ENCODE measurements at places on chromosomes 6 and 20. TPM values are rescaled to one million over a fixed set of nuclear protein-coding genes. Genes with fewer than 3 reads are reported as not detected.

DNA sequence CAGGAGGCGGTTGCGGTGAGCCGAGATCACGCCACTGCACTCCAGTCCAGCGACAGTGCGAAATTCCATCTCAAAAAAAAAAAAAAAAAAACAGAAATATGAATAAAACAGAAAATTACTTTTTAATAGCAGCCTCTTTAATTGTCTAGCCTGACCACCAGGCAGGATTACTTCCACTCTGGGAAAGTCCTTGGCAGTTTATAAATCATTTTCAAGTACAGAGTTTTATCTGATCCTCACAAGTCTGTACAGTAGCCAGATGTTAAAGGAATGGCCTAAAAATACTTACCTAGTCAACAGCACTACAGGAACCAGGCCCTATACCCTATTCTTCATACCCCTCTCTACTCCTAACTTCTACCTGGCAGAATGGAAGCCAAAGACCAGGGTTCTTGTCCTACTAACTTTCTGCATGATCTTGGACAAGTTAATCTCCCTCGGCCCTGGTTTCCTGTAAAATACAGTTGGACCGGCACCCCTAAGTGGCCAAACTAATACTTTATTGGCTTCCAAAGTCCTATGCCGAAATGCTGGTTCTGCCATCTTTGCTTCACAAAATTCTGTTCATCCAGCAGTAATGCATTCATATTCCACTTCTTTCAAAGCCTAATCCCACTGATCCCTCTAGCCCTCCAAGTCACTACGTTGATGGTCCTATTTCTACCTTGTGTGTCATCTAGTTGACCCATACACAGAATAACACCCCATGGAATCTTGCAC lies 1.9 kb downstream of the EIF2S2 start:
- peaks cover 24% of the 10 kb centered on the region for H3K36me3 ChIP-seq
- H3K4me1 ChIP-seq: peaks cover 17% of the 10 kb centered on the region
- H3K27ac ChIP-seq: no peak overlapping the region
- H3K4me3 ChIP-seq: peak overlapping the region; percentile 89
- no peak for DNase-seq
- no peaks in the 10 kb centered on the region for H3K27me3 ChIP-seq

- no peak overlapping the region for H3K4me3 ChIP-seq
- H3K4me1 ChIP-seq: no peaks in the 10 kb centered on the region
- H3K27me3 ChIP-seq: no peaks in the 10 kb centered on the region
- H3K27ac ChIP-seq: no peak overlapping the region
Observed at GRCh38 chr20:47093320-47093966, 198.8 kb downstream of the EYA2 start.

DNA sequence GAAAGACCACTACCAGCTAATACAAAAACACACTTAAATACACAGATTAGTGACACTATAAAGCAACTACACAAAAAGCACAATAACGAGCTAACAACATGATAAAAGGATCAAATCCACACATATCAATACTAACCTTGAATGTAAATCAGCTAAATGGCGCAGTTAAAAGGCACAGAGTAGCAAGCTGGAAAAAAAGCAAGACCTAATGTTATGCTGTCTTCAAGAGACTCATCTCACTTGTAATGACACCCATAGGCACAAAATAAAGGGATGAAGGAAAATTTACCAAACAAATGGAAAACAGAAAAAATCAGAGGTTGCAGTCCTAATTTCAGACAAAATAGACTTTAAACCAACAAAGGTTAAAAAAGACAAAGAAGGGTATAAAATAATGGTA lies 86.3 kb downstream of the NUS1 start:
- no peak overlapping the region for H3K27ac ChIP-seq
- no peaks in the 10 kb centered on the region for H3K4me1 ChIP-seq
- no peak for DNase-seq
- H3K4me3 ChIP-seq: no peak overlapping the region

GRCh38 chr6:168014428-168014827 lies 17.0 kb downstream of the KIF25 start:
- no peak overlapping the region for H3K27ac ChIP-seq
- DNase-seq: no peak
- no peaks in the 10 kb centered on the region for H3K36me3 ChIP-seq
- no peak overlapping the region for H3K4me3 ChIP-seq

- no peaks in the 10 kb centered on the region for H3K4me1 ChIP-seq
- DNase-seq: no peak
- no peak overlapping the region for H3K4me3 ChIP-seq
- H3K27me3 ChIP-seq: no peaks in the 10 kb centered on the region
- H3K36me3 ChIP-seq: no peaks in the 10 kb centered on the region
Observed at GRCh38 chr6:159152782-159153181, 16.4 kb upstream of the FNDC1 start.

GRCh38 chr20:35454881-35455609 lies at the start of gene CEP250:
Gene CEP250, plus strand, starts transcription at chr20:35455598. Its CDS starts 6,770 bp downstream, at chr20:35462368.
- peak within 1 kb of the TSS; percentile 81 for H3K4me3 ChIP-seq
- H3K4me1 ChIP-seq: peaks cover 8% of the 10 kb centered on the region
- peak within 1 kb of the TSS; percentile 100 for H3K27ac ChIP-seq
- peak; percentile 98 for DNase-seq
- H3K36me3 ChIP-seq: no peaks in the 10 kb centered on the region

- H3K4me1 ChIP-seq: no peaks in the 10 kb centered on the region
- no peak overlapping the region for H3K4me3 ChIP-seq
- no peak overlapping the region for H3K27ac ChIP-seq
- H3K36me3 ChIP-seq: no peaks in the 10 kb centered on the region
- no peaks in the 10 kb centered on the region for H3K27me3 ChIP-seq
Observed at GRCh38 chr6:85157311-85157710, 292.6 kb upstream of the NT5E start.

GRCh38 chr6:33082702-33083101 lies 6.9 kb downstream of the HLA-DPB1 start:
- H3K27ac ChIP-seq: no peak overlapping the region
- H3K27me3 ChIP-seq: peaks cover 5% of the 10 kb centered on the region
- peak; percentile 87 for DNase-seq
- no peaks in the 10 kb centered on the region for H3K36me3 ChIP-seq

DNA sequence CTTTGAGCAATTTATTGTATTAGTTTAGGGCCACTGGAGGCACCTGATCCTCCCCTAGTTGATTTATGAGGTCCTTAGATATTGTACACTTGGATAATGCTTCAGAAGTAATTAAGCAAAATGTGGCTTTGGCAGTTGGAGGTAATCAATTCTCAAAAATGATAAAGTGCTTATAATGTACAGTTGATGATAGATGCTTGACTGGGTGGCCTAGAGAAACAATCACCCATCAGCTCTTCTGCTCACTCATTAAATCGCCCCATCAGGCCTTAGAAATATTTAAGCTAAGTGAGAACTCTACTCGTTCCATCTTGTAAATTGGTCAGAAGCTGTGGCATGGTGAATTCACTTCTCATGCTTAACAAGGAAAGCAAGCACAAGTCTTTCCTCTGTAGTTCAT lies 349.9 kb downstream of the SAMD5 start:
- no peak overlapping the region for H3K27ac ChIP-seq
- no peak for DNase-seq
- no peaks in the 10 kb centered on the region for H3K36me3 ChIP-seq
- H3K27me3 ChIP-seq: no peaks in the 10 kb centered on the region
- no peak overlapping the region for H3K4me3 ChIP-seq
- H3K4me1 ChIP-seq: no peaks in the 10 kb centered on the region

- no peak overlapping the region for H3K27ac ChIP-seq
- no peaks in the 10 kb centered on the region for H3K36me3 ChIP-seq
- no peak overlapping the region for H3K4me3 ChIP-seq
- H3K27me3 ChIP-seq: no peaks in the 10 kb centered on the region
- DNase-seq: no peak
Observed at GRCh38 chr6:106070636-106071035, 15.5 kb upstream of the PRDM1 start.

Gene TTI1
- total RNA-seq: 48.7 TPM

Gene RAE1
- total RNA-seq: 43.3 TPM

Gene CRISP1
- total RNA-seq: not detected

Gene LGSN
- total RNA-seq: 0.45 TPM

Gene HSPA12B
- 6.5 TPM for total RNA-seq

Data from GM23338 (cell line).